ENCODE measurements at places on chromosomes 11 and 22.

DNA sequence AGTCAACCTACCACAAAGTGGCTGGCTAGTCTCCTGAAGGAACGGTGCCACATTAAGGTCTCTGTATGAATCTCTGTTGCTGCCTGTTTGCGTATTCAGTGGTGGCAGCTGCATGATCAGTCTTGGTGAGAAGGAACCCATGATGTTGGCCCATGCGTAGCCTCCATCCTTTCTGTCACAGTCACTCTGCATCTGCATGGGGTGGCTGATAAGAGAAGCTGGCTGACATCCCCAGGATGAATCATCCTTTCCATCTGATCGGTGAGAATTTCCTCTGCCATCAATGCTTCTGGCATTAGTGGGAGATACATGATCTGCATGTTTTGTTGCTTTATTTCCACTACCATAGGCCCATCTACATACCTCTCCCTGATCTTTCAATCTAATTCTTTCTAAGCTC lies 199.0 kb upstream of the NECTIN1 start:
- no peak for DNase-seq

DNA sequence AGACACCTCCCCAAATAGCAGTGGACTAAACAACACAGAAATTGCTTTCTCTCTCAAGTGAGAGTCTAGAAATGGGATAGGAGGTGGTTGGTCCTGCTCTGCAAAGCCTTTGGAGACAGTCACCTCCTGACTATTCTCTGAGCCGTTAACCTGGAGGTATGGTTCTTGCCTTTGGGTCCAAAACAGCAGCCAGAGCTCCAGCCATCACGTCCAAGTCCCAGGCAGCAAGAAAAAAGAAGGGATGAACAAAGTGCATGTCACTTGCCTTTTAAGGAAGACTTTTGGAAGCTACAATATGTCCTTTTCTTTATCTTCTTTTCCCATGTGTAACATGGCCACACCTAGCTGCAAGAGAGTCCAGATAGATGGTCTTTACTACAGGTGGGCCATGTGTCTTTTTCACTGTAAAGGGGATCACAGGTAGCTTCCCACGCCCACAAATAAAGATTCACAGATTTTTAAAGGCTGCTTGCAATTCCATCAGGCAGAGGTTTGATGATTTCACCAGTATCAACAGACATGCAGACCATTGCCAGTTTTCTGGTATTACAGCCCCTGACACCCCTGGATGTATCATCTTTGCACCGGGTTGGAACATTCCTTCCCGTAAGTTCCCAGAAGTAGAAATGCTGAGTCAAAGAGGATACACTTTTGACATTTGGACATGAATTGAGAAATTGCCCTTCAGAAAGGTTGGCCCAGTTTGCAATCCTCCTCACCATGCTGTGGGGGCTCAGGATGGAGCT lies 66.0 kb downstream of the MYEOV start:
- no peak for DNase-seq

DNA sequence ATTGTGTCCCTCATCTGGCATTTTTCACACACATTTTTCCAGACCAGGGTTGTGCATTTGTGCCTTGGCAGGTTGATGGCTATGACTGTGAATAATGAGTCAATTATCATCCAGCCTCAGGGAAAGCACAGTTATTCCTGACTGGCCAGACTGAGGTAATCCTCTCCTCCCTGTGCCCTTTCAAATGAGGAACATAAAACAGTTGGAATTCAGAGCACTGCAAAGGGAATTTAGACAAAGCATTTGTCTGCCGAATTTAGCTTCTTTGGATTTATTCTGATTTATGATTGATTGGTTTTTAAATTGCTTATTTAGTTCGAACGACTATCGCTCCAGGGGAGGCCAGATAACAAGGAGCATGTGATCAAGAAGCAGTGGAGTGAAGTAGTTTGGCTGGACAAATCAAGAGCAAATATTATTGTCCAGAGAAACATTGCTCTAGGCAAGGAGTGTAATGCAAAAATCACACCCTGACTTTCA lies 30.8 kb upstream of the RAG2 start:
- DNase-seq: no peak

DNA sequence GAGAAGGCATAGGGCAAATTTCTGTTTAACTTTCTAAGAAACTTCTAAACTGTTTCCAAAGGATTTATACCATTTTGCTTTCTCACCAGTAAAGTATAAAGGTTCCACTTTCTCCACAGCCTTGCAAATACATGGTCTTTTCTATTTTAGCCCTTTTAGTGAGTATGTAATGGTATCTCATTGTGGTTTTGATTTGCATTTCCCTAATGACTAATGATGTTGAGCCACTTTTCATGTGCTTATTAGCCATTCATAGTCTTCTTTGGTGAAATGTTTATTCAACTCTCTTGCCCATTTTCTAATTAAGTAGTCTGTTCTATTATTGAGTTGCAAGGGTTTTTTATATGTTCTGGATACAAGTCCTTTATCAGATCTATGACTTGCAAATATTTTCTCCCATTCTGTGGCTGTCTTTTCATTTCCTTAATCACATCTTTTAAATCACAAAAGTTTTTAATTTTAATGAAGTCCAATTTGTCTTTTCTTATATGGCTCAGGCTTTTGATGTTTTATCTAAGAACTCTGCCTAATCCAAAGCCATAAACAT lies 83.8 kb upstream of the KCNQ1OT1 start:
- DNase-seq: no peak

DNA sequence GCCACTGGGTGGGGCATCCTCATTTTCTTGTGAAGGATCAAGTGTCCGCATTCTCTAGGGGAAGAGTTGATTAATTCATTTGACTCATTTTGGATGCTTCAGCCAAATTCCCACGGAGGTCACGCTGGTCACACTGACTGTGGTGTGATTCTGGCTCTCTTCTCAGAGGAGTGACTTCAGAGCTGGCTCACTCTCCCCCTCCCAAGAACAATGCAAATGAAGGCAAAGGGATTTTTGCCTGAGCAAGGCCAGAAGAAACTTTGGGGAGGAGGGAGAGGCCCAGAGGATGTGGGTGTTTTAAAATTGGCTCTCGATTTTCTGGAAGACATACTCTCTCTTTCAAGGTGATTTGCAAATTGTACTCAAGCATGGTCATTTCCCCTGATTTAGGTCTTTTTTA lies 51.1 kb upstream of the LMO2 start:
- peak; percentile 22 for DNase-seq

GRCh38 chr11:45026835-45027234 lies 76.2 kb upstream of the TP53I11 start:
- DNase-seq: no peak

- DNase-seq: no peak
Observed at GRCh38 chr11:70359451-70360205, 38.7 kb upstream of the CTTN start.
